ENCODE measurements at places on chromosomes 1 and 21.

DNA sequence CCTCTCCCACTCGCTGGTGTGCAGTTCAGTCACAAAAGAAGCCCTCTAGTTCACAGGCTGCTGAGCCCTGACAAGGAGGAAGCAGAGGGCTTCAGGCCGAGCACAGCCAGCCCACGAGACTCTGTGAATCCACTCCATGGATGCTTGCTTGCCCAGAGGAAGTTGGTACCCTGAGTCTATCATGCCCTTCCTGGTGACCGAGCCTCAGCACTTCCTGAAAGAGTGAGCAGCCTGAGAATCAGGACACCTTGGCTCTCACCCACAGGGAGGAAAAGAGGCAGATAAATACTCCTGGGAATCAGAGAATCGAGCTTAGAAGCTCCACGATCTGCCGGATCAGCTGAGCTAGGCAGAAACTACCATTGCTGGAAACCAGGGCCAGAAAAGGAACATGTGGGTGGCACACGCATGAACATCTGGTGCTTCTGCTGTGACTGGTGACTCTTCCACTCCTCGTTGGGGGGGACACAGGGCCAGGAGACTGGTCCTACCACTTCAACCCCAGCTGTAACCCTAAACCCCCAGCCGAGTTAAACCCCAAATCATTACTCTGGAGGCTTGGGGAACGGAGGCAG is 376.3 kb upstream of the CAMK1G start:
- DNase-seq = no peak

DNA sequence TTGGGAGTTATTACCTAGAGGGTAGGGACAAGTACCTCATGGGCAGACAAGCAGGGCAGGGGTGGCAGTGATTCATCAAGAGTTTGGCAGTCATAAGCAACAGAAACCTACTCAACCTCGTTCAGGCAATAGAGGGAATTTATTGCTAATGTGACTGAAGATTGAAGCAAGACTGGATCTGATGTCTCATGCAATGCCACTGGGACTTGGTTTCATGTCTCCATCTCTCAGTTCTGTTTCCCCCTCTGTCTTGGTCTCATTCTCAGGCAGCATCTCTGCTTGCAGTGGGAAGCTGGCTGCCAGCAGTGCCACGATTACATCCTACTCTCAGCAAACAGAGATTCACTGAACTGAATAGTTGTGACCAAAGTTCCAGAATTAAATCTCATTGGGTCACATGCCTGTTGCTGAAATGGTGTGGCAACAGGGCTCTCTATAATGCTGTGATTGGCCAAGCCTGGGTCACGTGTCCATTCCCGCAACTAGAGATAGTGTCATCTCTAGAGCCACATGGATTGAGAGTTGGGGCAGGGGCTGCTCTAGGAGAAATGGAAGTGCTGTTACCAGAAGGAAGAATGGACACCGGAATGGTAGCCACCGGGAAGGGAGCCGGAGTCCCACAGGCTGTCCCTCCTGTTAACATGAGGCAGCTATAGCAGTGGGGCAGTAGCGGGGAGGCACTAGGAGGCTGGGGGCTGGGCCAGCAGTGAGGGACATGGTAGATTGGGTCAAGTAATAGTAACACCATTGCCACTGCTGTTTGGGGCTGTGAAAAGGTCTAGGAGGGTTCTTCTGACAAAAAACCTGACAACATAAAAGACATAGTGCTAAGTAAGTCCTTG is 3.9 kb upstream of the CDC42 start:
- DNase-seq = peak; percentile 33

DNA sequence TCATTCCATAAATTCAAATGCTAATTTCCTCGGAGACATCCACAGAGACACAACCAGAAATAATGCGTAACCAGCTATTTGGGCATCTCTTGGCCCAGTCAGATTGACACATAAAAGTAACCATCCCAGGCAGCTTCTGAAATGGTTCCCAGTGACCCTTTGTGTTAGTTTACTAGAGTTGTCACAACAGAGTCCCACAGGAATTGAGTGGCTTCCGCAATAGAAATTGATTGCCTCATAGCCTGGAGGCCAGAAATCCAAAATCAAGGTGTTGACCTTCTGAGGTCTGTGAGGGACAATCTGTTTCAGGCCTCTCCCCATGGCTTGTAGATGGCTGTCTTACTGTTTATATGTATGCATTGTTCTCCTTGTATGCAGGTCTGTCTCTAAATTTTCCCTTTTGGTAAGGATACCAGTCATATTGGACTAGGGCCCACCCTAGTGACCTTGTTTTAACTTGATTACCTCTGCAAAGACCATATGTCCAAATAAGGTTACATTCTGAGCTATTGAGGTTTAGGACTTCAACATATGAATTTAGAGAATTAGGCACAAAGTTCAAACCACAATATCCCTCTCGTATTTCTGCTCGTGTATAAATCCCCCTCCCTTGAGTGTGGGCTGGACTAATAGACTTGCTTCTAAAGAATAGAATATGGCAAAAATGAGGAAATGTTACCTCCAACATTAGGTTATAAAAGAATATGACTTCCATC is 78.2 kb upstream of the FGGY start:
- no peak for DNase-seq

GRCh38 chr1:156828400-156829124 is 11.9 kb upstream of the SH2D2A start:
- no peak for DNase-seq

- no peak for DNase-seq
These were observed 2.5 kb upstream of the DUSP23 start for GRCh38 chr1:159778266-159778665.

- no peak for DNase-seq
These were observed 55.3 kb upstream of the RGS21 start for GRCh38 chr1:192261476-192261875.

DNA sequence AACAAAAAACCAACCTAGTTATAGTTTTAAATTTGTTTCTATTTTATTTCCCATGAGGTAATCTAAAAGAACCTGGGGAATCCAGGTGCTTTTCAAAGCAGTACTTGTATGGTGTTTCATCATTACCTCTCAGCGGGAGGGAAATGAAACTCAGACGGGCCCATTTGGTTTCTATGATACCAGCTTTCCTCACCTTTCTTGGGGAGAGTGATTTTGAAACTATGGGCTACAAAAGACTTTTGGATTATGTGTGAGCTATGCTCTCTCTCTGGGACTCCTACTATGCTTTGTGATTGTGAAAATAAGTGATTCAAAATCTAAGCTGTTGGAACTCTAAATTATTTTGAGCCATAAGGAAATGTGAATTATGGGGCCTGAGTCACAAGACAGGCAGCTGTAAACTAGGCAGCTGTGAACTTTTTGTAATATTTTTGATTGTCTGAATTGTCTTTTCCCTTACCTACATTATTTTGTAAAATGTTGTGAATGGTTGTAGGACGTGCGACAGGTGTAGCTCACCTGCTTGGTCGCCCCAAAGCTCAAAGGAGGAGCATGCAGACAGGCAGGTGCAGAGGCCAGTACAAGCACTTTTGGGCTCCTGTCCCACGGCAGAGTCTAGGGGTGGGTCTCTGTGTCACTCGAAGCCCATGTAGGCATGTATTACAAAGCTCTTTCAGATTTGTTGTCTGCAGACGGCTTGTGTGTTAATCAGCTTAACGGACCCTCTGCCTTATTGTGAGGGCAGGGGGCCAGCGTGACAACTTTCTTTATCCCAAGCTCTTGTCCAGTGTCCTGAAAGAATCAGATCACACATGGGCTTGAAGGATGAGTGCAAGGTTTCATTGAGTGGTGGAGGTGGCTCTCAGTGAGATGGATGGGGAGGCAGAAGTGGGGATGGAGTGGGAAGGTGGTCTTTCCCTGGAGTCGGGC is 64.8 kb upstream of the BACH1 start:
- no peak for DNase-seq

GRCh38 chr1:159825564-159825963 is 1.1 kb upstream of the SLAMF8 start:
- no peak for DNase-seq

- DNase-seq = no peak
These were observed 8.6 kb upstream of the ITGB2 start for GRCh38 chr21:44929242-44929798.

DNA sequence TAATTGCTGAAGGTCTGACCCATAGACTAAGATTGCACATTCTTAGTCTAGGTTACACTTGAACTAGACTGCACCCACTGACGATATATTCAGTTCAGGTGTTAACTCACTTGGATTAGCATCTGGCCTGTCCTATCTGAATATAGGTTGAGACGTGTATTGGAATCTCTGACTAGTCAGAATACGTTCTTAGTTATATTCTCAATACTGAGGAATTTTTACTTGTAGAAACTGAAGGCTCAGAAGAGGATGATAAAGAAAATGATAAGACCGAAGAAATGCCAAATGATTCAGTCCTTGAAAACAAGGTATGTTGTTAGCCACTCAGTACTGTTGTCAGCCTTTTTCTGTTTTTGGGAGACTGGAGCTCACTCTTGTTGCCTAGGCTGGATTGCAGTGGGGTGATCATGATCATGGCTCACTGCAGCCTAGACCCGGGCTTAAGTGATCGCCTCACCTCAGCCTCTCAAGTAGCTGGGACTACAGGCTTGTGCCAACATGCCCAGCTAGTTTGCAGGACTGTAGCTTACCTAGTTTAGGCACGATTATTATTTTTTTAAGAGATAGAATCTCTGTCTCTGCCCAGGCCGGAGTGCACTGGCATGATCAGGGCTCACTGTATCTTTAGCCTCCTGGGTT is 10.8 kb downstream of the CCDC17 start:
- no peak for DNase-seq

DNA sequence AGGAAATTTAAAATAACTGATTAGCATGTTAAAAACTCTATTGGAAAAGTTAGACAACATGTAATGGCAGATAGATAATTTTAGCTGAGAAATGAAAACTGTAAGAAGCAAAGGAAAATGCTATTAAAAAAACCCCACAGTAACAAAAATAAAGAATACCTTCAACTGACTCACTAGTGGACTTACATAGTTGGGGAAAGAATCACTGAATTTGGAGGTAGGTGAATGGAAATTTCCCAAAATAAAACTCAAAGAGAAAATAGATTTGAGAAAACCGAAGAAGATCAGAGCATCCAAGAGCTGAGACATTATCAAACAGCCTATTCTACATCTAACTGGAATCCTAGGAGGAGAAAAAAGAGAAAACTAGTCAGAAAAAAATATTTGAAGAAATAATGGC is 34.7 kb downstream of the PDE4B start:
- no peak for DNase-seq

- DNase-seq = peak; percentile 65
These were observed 8.8 kb upstream of the FGR start for GRCh38 chr1:27643600-27644368.
